IPS DF 6.9 (cell line): ENCODE measurements at places on chromosomes 6 and 20.

DNA sequence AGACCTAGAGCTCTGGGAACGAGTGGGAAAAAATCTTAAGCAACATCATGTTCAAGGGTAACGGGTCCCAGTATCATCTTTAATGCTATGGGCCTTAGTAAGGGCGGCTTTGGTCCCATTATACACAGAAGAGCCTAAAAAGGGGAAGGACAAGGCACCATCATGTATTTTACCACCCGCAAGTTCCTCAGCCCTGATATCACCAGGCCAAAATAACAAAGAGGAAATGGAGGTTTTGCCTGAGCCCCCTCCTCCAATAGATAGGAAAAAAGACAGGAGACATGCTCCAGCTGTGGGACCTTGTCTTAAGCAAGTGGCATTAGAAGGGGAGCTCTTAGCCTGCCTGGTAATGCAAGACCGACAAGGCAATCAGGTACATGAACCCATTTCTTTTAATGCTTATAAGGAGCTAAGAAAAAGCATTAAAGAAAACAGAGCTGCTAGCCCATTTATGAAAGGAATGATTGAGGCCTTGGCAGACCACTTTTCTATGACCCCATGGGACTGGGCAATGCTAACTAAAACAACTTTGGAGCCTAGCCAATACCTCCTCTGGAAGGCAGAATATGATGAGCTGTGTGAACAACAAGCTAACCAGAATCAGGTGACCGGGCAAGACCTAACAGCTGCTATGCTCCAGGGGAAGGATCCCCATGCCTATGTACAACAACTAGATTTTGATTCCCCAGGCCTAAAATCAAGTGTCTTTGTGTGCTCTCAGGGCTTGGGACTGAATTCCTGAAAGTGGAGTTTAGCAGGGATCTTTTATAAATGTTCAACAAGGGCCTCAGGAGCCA, 23.2 kb downstream of the HLA-DPA1 start:
- no peak for DNase-seq

- no peak for DNase-seq
Observed at GRCh38 chr6:49225471-49225870, 237.6 kb downstream of the MMUT start.

DNA sequence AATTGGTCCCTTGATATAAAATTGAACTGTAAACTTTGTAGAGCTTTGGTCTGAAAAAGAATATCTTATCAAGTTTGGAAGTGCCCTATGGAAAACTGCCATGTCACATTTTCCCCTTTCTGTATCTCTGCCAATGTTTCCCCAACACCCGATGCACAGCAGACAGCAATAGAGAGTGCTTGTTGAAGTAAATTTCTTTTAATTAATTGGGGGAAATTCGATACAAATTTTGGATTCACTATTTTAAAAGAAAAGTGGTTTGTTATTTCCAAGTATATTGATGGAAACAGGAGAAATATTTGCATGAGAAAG, 208.1 kb downstream of the OGFRL1 start:
- no peak for DNase-seq

- no peak for DNase-seq
Observed at GRCh38 chr20:41989935-41990635, 371.9 kb upstream of the CHD6 start.

- DNase-seq: no peak
Observed at GRCh38 chr20:48760403-48760983, 67.3 kb downstream of the PREX1 start.

DNA sequence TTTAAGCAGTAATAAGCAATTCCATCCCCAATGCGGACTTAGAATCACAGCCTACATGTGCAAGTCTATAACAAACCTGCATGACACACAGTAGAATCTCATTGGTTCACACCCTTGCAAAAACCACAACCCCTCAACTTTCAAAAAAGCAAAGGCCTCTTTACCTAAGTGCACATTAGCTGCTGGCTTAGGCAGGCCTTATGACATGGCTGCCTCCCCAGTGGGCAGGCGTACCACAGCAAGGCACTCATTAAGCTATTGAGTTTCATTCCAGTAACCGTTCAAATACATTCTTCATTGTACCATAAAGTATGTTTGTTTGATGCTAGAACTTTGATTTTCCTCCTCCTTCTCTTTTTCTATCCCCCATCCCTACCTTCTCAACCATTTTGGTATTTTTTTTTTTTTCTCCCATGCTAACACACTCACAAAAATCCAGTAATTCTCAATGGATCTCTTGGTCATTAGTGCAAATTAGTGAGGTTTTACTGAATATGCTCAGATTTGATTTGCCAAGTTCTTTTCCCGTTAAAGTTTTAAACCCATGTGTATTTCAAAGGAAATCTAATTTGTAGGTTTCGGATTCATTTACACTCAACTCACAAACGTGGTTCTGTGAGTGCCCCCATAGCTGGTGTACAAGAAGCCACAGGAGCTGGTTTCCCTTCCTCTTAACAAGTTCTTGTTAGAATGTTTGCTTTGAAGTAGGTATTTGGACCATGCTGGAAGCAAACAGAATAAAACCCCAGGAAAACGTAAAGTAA, 460.4 kb upstream of the RUNX2 start:
- DNase-seq: no peak

DNA sequence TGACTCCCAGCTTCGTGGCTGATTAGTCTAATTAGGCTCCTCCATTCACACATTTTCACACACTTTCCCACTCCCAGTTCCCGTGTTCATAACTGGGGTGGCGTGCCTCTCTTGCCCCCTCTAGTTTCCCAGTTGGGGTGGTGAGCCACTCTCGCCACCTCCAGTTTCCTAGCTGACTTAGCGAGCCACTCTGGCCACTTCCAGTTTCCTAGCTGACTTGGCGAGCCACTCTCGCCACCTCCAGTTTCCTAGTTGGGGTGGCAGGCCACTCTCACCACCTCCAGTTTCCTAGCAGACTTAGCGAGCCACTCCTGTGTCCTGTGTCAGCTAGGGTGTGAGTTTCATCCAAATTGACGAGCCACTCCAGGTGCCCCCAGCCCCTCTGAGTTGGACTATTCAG, 7.4 kb upstream of the GMPR start:
- no peak for DNase-seq

GRCh38 chr20:44085616-44086434, 101.2 kb downstream of the JPH2 start:
- DNase-seq: no peak

DNA sequence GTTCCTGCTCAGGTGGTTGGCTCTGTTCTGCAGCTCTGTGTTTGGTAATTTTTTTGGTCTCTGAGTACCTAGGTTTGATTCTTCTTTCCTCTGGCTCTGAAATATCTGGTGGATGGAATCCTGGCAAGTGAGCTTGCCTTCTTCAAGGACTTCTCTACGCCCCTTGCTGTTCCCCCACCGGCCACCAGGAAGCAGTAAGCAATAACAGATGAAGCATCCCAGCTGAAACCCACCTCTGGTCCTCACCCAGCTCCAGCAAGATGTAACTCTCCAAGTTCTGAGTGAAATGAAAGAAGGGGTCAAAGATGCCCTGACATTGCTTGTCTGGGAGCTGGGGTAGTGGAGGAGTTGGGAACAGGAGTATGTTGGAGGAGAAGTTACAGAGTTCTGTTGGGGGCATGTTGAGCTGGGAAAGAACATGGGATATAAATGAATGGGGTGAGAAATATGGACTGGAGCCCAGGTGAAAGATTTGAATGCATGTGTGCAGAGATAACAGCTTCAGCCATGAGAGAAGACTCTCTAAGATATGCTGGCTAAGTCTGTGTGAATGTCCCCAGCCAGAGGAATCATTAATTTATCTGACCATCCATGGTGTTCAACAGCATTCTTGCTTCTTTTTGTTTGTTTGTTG, 51.3 kb upstream of the GLP1R start:
- no peak for DNase-seq

GRCh38 chr20:54148947-54149764, 24.6 kb downstream of the CYP24A1 start:
- no peak for DNase-seq

GRCh38 chr6:141486942-141487341, 645.8 kb upstream of the GJE1 start:
- DNase-seq: no peak

- DNase-seq: no peak
Observed at GRCh38 chr6:111842271-111842822, 30.9 kb downstream of the FYN start.

DNA sequence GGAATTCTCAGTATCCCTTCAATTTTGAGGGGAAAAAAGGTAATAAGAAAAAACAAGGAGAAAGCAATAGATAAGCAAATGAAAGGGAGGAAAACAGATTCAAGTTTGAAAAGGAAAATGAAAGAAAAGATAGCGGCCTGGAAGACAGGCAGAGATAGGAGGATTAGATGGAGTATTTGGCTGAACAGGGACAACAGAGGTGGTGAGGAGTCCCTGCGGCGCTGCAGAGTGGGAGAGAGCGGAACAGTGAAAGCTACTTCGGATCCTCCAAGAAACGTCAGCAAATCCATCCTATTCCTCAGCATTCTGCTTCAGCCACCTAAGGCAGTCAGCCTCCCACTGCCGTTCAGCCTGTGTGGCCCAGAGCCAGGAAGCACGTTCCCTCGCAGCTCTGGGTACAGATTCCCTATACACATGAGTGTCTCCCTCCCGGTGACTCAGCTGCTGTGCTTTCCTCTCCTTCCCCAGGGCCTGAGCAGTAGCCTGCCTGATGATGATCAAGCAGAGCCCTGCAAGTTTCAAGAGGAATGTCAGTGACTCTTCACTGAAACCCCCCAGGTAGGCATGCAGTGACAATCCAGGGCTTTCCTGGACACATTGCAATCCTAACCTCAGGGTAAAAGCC, 43.4 kb upstream of the CDYL start:
- DNase-seq: no peak

GRCh38 chr6:133741375-133741861, 147.5 kb upstream of the TCF21 start:
- no peak for DNase-seq

- DNase-seq: no peak
Observed at GRCh38 chr6:129795261-129795660, 65.9 kb downstream of the TMEM244 start.

DNA sequence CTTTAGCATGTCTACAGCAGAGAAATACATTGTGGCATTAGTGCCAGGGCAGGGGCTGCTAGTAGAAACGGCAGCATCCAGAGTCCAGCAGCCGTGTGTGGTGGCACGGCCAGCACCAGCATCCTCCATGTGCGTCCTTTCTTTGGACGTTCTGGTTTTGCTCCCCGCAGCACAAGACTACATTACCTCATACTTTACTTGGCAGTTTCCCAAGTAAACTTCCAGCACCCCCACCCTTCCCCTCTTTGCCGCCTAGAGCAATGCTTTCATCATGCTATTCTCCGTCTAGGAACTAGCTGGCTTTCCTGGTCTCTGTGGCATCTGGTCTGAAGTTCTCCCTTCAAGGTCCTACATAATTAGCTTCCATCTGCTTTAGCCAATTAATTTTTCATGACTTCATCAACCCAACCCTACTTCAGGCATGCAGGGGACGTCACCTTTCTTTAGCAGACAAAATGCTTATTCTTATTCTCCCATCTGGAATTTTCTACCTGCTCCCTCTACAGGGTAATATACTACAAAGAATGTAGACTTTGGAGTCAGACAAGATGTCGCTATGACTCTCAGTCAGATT, 67.6 kb downstream of the BLOC1S5 start:
- DNase-seq: no peak
